Naive thymus-derived CD8-positive, alpha-beta T cell (primary cell): ENCODE measurements at places on chromosomes 7 and 10.

GRCh38 chr7:23759671-23760391, 49.8 kb downstream of the STK31 start:
- peaks cover 2% of the 10 kb centered on the region for H3K27me3 ChIP-seq
- no peak for DNase-seq
- no peak overlapping the region for H3K4me3 ChIP-seq
- H3K27ac ChIP-seq, result no peak overlapping the region

GRCh38 chr7:52269669-52270068, 765.8 kb upstream of the POM121L12 start:
- no peak overlapping the region for H3K27ac ChIP-seq
- DNase-seq, result no peak
- H3K4me1 ChIP-seq, result no peaks in the 10 kb centered on the region
- no peak overlapping the region for H3K4me3 ChIP-seq
- H3K27me3 ChIP-seq, result no peaks in the 10 kb centered on the region
- H3K36me3 ChIP-seq, result no peaks in the 10 kb centered on the region

- H3K36me3 ChIP-seq, result no peaks in the 10 kb centered on the region
- no peaks in the 10 kb centered on the region for H3K4me1 ChIP-seq
- H3K27ac ChIP-seq, result no peak overlapping the region
- no peak for DNase-seq
- no peak overlapping the region for H3K4me3 ChIP-seq
Measured at GRCh38 chr10:85362401-85362800, 1004.2 kb downstream of the GRID1 start.

DNA sequence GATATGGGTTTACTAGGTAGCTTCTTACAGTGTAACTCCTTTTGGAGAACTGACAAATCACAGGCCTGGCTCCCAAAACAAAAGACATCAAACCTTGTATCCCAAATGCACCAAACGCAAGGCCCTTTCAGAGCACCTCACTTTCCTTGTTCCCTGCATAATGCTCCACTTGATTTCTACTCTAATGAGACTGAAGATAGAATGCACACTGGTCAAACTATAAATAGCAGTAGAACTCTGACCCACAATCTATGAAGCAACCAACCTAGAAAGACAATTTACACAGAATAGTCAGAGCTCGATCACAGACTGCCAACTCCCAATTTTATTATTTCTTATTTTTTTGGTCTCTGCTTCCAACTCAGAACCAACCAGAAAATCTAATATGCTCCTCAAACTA, 214.4 kb downstream of the CACNA2D1 start:
- no peaks in the 10 kb centered on the region for H3K36me3 ChIP-seq
- DNase-seq, result no peak
- no peaks in the 10 kb centered on the region for H3K27me3 ChIP-seq
- H3K4me1 ChIP-seq, result no peaks in the 10 kb centered on the region

- no peak for DNase-seq
- H3K27ac ChIP-seq, result no peak overlapping the region
- no peaks in the 10 kb centered on the region for H3K27me3 ChIP-seq
- H3K4me1 ChIP-seq, result peaks cover 2% of the 10 kb centered on the region
- H3K4me3 ChIP-seq, result no peak overlapping the region
Measured at GRCh38 chr10:101468159-101468558, 114.2 kb downstream of the BTRC start.

DNA sequence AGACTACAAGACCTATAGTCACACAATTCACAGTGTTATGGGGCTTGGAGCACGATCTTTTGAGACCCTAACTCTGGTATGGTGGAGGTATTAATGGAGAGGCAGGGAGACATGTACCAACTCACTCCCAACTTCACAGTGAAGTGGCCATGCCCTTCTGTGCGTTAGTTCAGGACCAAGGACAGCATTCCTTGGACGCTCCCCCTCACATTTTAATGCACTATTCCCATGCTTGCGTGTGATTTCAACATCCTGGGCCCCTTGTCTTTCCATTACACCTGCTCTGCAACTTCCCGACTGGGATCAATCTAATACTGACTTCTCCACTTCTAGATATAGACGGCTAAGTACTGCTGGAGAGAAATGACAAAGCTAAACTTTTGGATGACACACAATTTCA, 72.7 kb downstream of the PLCE1 start:
- H3K27ac ChIP-seq, result no peak overlapping the region
- peaks cover 30% of the 10 kb centered on the region for H3K27me3 ChIP-seq
- H3K4me3 ChIP-seq, result no peak overlapping the region

- no peak overlapping the region for H3K27ac ChIP-seq
- H3K4me1 ChIP-seq, result no peaks in the 10 kb centered on the region
- H3K27me3 ChIP-seq, result peaks cover 4% of the 10 kb centered on the region
- no peaks in the 10 kb centered on the region for H3K36me3 ChIP-seq
- DNase-seq, result no peak
Measured at GRCh38 chr7:94228678-94229077, 166.0 kb upstream of the COL1A2 start.

- no peaks in the 10 kb centered on the region for H3K4me1 ChIP-seq
- H3K27me3 ChIP-seq, result no peaks in the 10 kb centered on the region
- no peak for DNase-seq
- H3K27ac ChIP-seq, result no peak overlapping the region
Measured at GRCh38 chr10:25487266-25487665, 312.5 kb downstream of the GPR158 start.

GRCh38 chr7:37310327-37311080, 138.2 kb downstream of the ELMO1 start:
- peak; percentile 28 for DNase-seq
- peaks cover 50% of the 10 kb centered on the region for H3K36me3 ChIP-seq
- H3K4me3 ChIP-seq, result peak overlapping the region; percentile 79
- H3K4me1 ChIP-seq, result peaks cover 27% of the 10 kb centered on the region
- no peaks in the 10 kb centered on the region for H3K27me3 ChIP-seq

GRCh38 chr10:114520453-114520852, 116.2 kb upstream of the AFAP1L2 start:
- H3K4me3 ChIP-seq, result peak overlapping the region; percentile 82
- peak overlapping the region; percentile 100 for H3K27ac ChIP-seq
- H3K36me3 ChIP-seq, result no peaks in the 10 kb centered on the region
- H3K27me3 ChIP-seq, result no peaks in the 10 kb centered on the region

DNA sequence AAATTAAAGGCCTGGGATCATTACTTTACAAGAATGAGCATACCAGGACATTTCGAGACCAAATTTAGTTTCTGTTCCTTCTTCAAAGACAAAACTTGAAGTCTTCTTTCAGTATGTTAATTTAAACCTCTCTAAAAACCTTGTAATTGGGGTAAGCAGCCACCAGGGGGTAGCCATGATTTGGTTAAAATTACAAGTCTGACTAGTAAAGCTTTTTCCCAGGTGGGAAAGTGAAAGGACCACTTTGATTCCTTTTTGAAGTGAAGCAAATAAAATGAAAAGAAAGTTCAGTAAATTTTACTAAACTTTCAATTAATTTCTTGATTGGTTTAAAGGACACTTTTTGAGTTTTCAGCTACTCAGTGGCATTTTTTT, 294.3 kb downstream of the BBS9 start:
- H3K27ac ChIP-seq, result no peak overlapping the region
- no peaks in the 10 kb centered on the region for H3K36me3 ChIP-seq
- no peaks in the 10 kb centered on the region for H3K27me3 ChIP-seq

DNA sequence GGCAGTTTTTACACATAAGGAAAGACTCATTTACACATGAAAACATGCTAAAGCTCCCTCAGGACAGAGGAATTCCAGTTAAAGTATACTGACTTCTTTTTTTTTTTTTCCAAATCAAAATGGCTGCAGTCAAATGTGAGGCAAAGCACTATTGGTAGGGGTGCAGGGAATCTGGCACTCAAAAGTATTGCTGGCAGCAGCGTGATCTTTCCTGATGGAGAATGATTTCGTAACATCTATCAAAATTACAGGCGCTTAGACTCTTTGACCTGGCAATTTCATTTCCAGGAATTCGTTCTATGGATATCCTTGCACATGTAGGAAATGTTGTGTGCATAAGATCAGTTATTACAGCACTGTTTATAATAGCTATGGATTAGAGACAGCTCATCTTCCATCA, 65.7 kb downstream of the VSTM4 start:
- H3K27me3 ChIP-seq, result peaks cover 5% of the 10 kb centered on the region
- H3K4me3 ChIP-seq, result no peak overlapping the region
- no peaks in the 10 kb centered on the region for H3K36me3 ChIP-seq
- H3K27ac ChIP-seq, result no peak overlapping the region
- H3K4me1 ChIP-seq, result no peaks in the 10 kb centered on the region

DNA sequence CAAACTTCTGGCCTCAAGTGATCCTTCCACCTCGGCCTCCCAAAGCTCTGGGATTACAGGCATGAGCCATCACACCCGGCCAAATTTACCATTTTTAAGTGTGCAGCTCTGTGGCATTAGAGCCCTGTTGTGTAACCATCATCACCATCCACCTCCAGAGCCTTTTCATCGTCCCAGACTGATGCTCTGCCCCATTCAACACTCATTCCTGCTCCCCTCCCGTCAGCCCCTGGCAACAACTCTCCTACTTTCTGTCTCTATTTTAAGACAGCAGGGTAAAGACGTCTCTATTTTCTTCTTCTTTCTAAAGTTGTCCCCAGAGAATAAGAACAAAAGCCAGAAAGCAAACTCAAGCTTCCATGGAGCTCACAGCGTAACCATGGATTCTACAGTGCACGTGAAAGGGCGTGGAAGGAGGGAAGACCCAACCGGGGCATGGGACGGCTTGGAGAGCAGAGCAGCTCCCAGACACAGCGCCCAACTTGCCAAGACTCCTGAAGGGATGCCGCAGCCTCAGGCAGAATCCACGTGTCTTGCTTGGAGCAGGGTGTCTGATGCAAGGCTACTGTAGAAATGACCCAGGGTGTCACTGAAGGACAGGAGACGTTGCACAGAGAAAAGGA, 42.7 kb upstream of the PITRM1 start:
- DNase-seq, result no peak
- no peak overlapping the region for H3K27ac ChIP-seq
- no peaks in the 10 kb centered on the region for H3K4me1 ChIP-seq
- no peak overlapping the region for H3K4me3 ChIP-seq
- no peaks in the 10 kb centered on the region for H3K36me3 ChIP-seq

DNA sequence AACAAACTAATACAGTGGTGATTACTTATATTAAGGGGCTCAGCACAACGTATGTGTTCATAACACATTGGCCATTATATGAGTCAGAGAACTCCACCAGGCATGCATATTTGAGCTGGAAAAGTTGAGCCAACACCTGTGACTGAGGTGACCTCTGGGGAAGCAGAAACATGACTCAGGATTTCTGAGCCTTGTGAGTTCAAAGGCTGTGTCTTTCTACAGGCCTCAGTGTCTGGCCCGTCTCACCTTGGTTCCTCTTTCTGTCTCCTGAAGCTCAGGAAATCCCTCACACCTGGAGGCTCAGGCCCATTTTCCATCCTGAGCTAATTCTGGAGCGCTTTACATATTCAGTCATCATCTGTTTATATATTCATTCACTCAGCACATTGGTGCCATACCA, 230.9 kb upstream of the AGK start:
- H3K27ac ChIP-seq, result no peak overlapping the region
- no peak for DNase-seq
- H3K36me3 ChIP-seq, result no peaks in the 10 kb centered on the region
- H3K4me1 ChIP-seq, result no peaks in the 10 kb centered on the region

DNA sequence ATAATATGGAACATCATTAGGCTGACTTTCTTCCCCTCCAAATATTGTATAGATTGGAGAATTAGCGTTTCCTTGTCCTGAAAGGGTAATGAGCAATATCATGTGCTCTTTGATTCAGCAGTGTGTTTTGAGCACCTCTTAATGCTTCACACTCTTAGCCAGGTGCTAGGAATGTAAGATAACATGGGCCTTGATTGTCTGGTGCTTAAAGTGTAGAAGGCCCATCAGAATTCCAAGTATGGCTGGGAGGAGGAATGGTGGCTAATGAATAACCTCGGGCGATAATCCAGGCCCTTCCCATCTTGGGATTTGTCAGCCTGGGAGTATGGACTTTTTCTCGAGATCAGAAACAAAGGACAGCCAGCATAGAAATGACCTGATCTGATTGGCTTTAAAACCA, 8.6 kb downstream of the TSPAN13 start:
- no peaks in the 10 kb centered on the region for H3K36me3 ChIP-seq
- H3K27ac ChIP-seq, result no peak overlapping the region
- H3K27me3 ChIP-seq, result peaks cover 6% of the 10 kb centered on the region
- H3K4me1 ChIP-seq, result peaks cover 44% of the 10 kb centered on the region

DNA sequence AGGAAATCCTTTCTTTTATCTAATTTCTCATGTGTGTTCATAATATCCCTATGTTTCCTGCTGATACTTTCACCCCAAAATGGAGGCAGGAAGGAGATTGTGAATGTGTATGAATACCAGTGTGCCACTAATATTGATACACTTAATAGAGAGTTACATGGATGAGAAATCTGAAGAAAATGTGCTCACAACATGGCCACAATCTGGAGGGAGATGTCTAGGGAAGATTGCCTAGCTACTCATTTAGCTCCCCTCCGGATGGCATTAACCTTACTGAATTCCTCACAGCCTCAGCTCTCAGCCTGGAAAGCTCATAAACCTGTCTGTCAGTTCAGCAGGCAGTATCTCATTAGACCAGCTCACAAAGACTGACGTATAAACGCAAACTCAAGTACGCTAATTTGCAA, 23.4 kb upstream of the DMTF1 start:
- H3K4me3 ChIP-seq, result no peak overlapping the region
- H3K27ac ChIP-seq, result no peak overlapping the region
- H3K27me3 ChIP-seq, result peaks cover 1% of the 10 kb centered on the region
- DNase-seq, result no peak

DNA sequence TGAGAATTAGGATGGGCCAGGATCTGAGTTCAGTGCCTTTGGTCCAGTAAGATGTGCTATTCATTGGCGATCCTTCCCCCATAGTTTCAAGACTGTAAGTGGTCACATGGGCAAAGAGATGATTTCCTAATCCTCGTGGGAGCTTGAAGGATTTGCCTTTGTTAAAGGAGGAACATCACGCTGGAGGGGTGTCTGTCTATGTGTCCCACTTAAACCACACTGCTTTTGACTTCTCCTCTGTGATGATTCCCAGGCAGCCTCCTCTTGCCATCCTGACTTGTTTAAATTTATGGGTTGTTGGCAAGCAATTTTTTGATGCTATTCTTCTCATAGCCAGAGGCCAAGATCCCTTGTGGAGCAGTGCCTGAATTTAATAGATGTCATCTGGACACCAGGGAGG, 154.0 kb downstream of the TCF7L2 start:
- DNase-seq, result no peak
- H3K27ac ChIP-seq, result no peak overlapping the region
- no peak overlapping the region for H3K4me3 ChIP-seq
- no peaks in the 10 kb centered on the region for H3K36me3 ChIP-seq
- H3K27me3 ChIP-seq, result no peaks in the 10 kb centered on the region
